ENCODE measurements at places on chromosomes 7 and 10. TPM values are rescaled to one million over a fixed set of nuclear protein-coding genes. Genes with fewer than 3 reads are reported as not detected.
A peak's percentile ranks its signal among the peaks of the same experiment; 100 is the strongest.

DNA sequence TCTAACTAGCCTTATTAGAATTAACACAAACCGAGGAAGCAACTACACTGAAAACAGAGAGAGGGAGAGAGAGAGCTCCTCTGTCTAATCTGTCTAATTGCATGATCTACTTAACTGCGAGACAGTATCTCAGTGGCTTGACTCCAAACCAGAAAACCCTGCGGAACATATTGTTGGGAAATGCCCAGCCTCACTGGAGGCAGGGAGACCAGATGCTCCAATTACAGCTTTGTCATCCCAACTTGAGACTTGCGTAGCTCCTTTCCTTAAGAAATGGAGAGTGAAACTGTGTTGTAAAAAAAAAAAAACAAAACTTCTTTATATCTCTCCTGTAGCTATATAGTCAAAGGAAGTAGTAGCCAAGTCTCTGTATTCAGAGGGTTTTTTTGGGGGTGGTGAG lies 52.0 kb upstream of the ZNRF2 start:
- DNase-seq: no peak

- DNase-seq: no peak
Observed at GRCh38 chr10:46239993-46240683, 46.7 kb upstream of the ANTXRL start.

DNA sequence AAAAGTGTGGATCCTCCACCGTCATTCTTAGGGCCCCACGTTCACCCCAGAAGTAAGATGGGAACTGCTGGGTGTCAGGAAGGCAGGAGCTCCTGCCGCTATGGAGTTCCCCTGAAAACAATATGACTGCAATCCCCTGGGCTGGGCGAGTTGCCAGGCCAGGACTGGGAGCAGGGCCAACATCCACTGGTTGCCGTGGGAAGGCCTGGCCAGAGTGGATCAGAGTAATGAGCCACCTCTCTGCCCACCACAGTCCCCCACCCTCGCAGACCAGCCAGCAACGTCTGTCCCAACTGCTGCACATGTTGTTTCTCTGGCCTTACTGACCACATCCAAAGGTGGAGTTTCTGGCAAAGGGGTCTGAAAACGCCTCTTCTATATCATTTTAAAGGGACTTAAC lies 86.6 kb downstream of the STRA8 start:
- peak; percentile 58 for DNase-seq

DNA sequence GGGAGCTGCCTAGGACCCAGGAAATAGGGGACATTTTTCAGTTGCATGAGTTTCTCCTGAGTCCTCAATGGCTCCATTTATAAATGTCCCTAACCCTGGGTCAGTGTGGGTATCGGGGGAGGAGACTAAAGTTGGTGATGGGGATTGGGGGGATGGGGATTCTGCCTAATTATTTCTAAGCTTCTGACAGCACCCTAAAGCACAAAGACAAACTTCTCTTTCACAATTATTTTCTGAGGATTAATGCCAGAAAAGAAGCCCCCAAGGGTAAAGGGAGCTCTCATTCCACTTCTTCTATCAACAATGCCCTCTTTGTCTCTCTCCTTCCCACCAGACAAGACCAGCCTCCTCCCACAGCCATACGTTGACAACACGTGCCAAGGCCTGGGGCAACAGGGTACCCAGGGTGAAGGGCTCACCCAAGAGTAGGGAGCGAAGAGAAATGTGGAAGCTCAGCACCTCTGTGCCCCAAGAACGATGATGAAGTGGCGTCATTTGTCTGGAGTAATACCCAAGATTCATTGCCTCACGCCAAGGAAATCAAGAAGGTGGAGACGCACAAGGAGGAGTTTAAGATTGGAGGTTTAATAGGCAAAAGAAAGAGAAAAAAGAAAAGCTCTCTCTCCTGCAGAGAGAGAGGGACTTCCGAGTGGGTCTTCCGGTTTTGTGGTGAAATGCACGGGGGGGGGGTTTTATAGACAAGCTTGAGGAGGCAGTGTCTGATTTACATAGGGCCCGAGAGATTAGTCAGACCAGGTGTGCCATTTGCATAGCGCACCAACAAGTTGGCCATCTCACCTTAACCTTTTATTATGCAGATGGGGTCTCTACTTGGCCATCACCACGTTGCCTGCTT lies 14.4 kb upstream of the GJC3 start:
- DNase-seq: no peak

- DNase-seq: no peak
Observed at GRCh38 chr7:92735707-92736106, 100.7 kb downstream of the CDK6 start.

- no peak for DNase-seq
Observed at GRCh38 chr7:157666530-157667040, 329.8 kb downstream of the DNAJB6 start.

GRCh38 chr7:30478349-30479201 lies at the start of gene NOD1:
NOD1 (minus strand) TSS chr7:30478784; CDS start chr7:30456921, 21,863 bp downstream.
- no peak for DNase-seq

- DNase-seq: peak; percentile 24
Observed at GRCh38 chr7:138864667-138865066, 66.7 kb upstream of the ATP6V0A4 start.

DNA sequence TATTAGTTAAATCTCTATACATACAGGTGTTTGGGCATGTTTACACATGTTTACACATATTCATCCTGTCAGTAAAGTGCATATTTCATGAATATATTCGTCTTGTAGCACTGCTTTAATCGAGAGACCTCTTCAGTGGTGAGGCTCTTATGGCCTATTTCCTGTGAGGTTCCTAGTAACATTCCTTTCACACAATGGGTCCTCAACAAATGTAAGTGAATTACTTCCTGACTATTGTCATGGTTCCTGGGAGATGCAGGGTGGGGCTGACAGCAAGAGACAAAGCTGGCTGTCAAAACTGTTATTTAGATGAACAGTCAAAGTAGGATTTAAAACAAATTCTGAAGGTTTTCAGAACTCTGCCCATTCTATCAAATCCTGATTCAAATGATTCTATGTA lies 12.4 kb upstream of the SEMA3A start:
- DNase-seq: no peak

GRCh38 chr7:135362871-135363270 lies 129.2 kb downstream of the STRA8 start:
- no peak for DNase-seq

Gene NPM3
- 41.5 TPM for polyA plus RNA-seq

Gene YWHAG
- 91.6 TPM for polyA plus RNA-seq

Gene HPSE2
- not detected for polyA plus RNA-seq

All from AG04450 (cell line).